ENCODE measurements at places on chromosomes 16 and 17.
A peak's percentile ranks its signal among the peaks of the same experiment; 100 is the strongest.

DNA sequence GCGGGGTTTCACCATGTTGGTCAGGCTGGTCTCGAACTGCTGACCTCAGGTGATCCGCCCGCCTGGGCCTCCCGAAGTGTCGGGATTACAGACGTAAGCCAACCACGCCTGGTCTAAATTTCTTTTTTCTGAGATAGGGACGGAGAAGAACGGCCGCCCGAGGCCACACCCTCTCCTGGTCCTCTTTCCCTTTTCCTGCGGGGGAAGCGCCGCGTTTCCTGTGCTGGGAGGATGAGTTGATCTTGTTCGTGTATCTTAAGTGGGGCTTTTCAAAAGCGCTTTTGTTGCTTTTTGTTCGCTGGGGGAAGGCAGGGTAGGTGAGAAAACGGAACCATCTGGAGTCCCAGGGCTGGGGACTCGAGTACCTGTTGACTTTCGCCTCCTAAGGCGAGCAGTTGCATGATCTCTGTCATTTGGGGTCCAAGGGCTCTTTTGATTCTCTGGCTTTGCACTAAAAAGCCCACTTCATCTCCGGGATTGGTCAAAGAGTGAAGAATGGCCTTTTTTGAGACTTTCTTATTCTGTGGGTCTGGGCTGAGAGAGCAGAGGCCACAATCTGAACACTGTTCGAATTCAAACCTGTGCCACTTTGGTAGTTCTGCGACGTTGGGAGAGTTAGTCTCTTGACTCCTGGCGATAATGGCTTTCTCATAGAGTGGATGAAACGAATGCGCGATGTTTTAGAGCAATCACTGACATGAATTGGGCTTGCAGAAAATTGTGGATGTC, 1.3 kb downstream of the FUS start:
- no peak for DNase-seq

GRCh38 chr17:74579900-74580299, 12.2 kb downstream of the CD300LD start:
- DNase-seq: no peak

GRCh38 chr17:50346313-50347116, 589 bp downstream of the XYLT2 start:
- peak; percentile 28 for DNase-seq

DNA sequence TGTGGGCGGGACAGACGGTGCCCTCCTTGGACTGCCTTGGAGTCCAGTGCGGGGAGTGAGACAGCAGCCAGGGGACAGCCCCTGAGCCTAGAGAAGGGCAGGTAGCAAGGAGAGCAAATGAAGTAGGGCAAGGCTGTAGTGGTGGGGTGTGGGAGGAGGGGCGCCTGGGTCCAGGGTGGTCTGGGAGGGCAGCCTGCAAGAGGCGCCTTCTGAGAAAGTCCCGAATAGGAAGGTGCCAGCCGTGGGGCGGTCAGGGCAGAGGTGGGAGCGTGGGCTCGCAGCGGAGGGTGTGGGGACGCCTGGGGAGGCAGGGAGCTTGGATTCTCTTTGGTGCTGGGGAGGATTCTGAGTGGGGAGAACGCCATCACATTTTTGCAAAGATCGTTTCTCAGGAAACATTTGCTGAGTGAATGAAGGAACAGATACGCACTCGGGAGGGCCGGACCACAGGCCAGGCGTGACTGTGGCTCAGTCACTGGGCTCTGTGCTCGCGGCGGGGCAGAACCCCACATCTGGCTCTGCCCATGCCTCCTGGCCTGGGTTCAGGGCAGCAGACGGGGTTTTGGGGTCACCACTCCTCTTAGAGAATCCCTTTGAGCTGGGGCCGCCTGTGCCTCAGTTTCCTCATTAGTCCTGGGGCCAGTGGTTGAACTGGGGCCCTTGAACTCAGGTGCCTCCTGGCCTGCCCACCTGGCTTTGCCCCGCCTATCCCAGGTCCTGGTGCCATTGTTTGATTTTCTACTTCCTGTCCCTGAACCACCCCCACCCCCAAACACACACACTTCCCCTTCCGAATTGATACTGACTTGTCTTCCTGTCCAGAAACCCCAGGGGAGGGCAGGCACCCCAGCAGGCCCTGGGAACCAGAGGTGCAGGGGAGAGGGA, 4.2 kb downstream of the SNN start:
- DNase-seq: no peak

DNA sequence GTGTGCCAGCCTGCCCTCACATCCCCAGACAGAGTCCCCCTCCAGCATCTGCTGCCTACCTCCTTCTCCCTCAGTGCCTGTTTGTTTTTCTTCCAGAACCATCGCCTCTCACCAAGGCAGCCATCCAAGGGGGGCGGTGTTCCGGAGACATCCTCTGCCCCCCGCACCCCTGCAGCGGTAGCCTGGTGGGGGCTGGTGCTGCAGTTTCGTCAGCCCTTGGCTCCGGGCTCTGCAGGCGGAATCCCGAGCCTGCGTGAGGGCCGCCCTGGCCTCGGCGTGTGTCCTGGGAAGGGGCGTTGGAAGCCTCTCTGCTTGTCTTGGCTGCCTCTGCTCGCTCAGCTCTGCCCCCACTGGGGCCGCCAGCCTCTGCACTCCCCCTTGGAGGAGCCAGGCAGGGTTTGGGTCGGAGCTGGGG, 126.0 kb upstream of the CIBAR2 start:
- DNase-seq: no peak

DNA sequence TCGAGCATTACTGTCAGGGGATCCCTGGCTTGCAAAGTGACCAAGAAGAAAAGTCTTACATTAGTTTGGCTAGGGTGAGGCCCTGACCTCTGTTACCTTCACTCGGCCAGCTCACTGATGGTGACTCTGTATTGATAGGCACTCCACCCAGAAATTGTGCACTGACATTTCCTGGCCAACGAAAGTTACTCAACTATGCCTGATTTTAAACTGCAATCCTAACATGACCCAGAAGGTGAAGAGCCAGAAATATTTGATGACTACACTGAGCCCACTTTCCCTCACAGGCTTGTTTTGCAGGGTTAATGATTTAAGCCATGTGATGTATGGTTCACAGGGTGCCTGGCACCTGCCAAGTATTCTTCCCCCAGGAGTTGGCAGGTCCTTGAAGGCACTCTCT, 208.2 kb upstream of the MAF start:
- DNase-seq: no peak

- DNase-seq: no peak
Measured at GRCh38 chr17:39702901-39703893, 3.3 kb downstream of the ERBB2 start.

GRCh38 chr17:57458718-57459285, 202.5 kb downstream of the MSI2 start:
- DNase-seq: no peak

DNA sequence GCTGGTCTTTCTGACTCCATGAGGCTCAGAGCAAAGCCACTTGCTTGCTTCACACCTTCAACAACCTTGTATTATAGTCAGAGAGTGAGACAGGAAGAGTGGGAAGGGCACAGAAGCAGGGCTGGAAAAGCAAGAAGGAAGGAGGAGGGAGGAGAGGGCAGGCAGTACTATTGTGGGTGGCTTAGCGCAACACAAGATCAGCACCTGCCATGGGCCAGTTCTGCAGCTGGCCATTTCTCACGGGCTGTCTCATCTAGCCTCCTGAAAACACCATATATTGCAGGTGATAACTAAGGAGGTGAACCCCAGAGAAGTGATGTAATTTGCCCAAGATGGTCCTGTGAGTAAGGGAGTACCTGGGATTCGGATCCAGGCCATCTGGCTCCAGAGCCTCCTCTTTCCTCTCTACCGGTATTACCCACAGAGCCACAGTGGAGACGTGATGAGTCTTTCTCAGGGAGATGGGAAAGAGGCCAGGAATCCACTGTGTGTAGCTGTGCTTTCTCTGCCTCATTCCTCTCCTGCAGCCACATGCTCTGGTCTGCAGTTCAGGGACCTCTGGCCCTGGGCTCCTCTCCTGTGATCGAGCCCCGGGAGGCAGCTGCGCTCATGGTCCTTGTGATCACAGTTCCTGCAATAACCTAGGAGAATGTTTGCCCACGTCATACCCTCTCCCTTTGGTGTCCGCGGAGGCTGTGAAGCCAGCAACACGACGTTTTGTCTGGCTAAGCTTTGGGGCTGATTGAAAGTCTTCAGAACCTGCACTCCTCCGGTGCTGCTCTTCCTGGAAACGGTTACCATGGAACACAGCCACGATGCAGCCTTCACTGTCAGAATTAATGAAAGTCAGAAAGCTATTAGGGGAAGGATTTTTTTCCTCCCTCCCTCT, 178.1 kb upstream of the CCL2 start:
- DNase-seq: no peak

DNA sequence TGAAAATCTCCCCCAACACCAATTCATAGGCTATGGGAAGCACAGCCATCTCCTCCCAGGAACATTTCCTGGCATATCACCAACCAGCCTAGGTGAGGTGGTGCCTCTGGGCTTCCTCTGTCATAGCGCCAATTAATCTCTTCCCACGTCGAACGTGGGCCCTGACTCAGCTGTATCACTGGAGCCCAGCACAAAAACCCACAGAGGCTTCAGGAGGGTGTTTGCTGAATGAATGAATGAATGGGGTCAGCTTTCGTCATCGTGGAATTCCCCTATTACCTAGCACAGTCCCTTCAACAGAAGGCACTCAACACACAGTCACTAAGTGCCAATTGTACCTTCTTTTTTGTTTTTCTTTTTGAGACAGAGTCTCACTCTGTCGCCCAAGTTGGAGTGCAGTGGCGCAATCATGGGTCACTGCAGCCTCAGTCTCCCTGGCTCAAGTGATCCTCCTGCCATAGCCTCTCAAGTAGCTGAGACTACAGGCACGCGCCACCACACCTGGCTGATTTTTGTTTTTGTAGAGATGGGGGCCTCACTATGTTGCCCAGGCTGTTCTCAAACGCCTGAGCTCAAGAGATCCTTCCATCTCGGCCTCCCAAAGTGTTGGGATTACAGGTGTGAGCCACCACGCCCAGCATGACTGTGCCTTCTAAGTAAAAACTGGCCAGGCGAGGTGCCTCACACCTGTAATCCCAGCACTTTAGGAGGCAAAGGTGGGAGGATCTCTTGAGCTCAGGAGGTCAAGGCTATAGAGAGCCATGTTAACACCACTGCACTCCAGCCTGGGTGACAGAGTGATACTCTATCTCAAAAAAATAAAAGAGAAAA, 4.1 kb downstream of the ZNF688 start:
- peak; percentile 69 for DNase-seq

DNA sequence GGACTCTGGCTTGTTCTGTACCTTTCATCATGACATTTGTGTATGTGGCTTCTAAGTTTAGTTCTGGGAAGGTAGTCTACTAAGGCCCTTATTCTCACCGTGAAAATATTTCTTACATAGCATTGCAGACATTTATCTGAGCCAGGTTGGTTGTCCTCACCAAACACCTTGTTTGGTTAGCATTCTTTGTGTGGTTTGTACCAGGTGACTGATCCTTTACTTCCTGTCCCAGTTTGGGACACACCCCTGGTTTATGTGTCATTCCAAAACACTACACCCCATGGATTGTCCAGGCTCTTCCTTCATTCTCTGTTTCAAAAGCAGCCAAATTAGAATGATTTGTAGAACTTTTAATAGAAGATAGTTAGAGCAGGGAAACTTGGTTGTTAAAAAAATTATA, 23.2 kb upstream of the DUSP14 start:
- no peak for DNase-seq

- DNase-seq: no peak
Measured at GRCh38 chr16:11612665-11613025, 25.9 kb upstream of the LITAF start.

DNA sequence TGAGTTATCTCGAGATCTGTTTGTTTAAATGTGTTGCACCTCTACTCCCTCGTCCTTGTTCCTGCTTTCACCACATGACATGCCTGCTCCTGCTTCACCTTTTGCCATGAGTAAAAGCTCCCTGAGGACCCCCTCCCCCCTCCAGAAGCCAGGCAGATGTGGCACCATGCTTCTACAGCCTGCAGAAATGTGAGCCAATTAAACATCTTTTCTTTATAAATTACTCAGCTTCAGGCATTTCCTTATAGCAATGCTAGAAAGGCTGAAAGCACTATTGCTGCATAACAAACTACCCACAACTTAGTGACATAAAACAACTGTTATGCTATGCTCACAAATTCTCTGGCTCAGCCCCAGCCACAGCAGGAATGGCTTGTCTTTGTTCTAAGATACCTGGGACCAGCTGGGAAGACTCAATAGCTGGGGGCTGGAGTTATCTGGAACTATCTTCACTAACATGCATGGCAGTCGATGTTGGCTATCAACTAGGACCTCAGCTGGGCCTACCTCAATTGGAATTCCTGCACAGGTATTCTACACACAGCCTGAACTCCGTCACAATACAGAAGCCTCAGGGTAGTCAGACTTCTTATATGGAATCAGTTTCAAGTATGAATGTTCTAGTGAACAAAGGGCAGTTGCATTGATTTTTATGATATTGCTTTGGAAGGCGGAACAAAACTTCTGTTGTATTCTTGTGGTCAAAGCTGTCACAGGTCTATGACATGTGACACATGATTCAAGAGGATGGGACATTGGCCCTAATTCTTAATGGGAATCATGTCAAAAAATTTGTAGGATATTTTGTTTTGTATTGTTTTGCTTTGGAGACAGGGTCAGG, 186.0 kb upstream of the PIRT start:
- no peak for DNase-seq

DNA sequence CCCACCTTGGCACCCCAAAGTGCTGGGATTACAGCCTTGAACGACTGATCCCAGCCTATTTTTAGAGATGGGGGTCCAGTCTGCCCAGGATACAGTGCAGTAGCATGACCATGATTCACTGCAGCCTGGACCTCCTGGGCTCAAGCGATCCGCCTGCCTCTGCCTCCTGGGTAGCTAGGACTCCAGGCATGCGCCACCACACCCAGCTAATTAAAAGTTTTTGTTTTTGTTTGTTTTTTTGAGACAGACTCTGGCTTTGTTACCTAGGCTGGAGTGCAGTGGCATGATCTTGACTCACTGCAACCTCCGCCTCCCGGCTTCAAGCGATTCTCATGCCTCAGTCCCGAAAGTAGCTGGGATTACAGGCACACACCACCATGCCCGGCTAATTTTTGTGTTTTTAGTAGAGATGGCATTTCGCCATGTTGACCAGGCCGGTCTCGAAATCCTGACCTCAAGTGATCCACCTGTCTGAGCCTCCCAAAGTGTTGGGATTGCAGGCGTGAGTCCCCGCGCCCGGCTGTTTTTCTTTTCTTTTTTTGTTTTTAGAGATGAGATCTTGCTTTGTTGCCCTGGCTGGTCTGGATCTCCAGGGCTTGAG, 2.3 kb upstream of the PAFAH1B1 start:
- DNase-seq: no peak

- DNase-seq: no peak
Measured at GRCh38 chr16:89700649-89701424, 668 bp downstream of the SPATA2L start.

- DNase-seq: no peak
Measured at GRCh38 chr17:30176855-30177254, 58.6 kb downstream of the SLC6A4 start.
